Fibroblast of mammary gland (primary cell): ENCODE measurements at places on chromosomes 1 and 21.

DNA sequence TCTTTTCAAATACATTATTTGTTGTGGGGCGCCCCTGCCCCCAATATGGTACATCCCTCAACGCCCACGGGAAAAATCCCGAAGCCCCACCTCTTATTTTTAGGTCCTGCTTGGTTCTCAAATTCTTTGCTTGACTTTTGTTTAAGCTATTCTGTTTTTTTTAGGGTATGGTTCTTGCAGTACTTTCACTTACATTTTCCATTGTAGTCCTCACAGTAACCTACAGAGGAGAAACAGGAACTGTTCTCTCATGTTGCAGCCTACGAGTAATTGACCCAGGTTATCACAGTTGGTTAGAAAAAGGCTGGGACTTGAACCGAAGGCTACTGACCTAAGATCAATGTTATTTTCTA is 697 bp upstream of the C21orf91 start:
- no peak for DNase-seq

GRCh38 chr1:34053660-34054059 is 111.4 kb downstream of the CSMD2 start:
- DNase-seq = no peak

DNA sequence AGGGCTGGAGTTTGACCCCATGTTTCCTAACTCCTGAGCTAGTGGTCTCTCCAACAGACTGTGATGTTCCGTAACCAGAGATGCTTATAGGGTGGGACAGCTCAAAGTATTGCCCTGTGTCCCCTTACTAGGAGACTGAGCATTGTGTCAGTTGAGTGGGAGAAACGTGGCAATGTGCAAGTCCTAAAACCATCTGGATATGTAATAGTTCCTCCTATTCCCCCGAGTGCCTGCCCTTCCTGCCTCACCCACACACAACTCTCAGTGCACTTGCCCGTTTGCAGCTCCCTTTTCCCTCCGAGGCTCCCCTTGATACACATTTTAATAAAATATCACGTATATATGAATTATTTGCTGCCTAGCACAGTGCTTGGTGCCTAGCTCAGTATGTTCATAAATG is 3.4 kb downstream of the PIGV start:
- peak; percentile 45 for DNase-seq

- no peak for DNase-seq
Measured at GRCh38 chr1:77986810-77987209, 7.9 kb upstream of the FUBP1 start.

GRCh38 chr1:204647805-204648153 is 37.8 kb downstream of the LRRN2 start:
- DNase-seq = no peak

DNA sequence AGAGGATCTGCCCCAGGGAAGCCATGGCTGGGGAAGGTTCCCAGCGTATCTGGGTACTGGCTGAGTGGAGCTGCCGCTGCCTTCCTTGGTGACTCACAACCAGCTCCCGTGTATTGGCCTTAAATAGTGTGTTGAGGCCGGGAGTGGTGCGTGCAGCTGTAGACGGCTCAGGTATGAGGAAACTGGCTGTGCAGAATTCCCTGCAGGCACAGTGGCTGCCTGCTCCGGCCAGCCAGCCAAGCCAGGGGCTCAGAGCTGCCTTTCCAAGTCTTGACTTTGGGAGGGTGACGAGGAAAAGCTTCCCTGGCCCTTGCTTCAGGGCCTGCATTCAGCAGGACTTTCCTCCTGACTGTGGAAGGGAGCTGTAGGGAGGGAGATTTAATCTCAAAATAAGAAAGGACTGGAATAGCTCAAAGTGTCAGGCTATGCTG is at the start of gene VTCN1:
TSS of gene VTCN1 (minus strand) at position 97 of the 431 bp plus-strand sequence. CDS start at position 25, 72 bp downstream.
- DNase-seq = no peak

GRCh38 chr1:15167386-15167785 is 13.8 kb downstream of the TMEM51 start:
- DNase-seq = no peak

DNA sequence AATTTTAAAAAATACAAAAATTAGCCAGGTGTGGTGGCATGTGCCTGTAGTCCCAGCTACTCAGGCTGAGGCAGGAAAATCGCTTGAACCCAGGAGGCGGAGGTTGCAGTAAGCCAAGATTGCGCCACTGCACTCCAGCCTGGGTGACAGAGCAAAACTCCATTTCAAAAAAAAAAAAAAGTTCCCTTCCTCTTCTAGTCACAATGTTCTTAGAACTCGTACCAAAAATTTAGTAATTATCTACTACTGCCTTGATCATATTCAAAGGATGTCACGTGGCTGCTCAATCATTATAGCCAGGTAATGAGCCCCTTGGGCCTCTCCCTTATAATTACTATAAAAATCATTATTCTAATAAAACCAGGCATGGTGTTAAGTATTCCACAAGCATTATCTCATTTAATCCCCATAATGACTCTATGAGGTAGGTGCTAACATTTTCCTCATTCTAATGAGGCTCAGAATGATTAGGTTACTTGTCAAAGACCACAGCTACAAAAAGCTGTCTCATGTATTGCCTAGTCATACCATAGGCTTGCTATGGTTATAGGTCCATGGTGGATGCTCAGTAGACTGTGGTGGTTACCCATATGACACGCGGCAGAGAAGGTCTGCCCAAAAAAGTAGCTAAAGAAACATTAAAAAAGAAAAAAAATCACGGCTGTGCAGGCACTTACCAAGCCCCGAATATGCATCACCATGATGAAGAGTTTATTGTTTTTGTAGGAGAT is 15.5 kb upstream of the PPP1R15B start:
- no peak for DNase-seq

- DNase-seq = peak; percentile 54
Measured at GRCh38 chr1:168206111-168206510, 19.7 kb upstream of the SFT2D2 start.

DNA sequence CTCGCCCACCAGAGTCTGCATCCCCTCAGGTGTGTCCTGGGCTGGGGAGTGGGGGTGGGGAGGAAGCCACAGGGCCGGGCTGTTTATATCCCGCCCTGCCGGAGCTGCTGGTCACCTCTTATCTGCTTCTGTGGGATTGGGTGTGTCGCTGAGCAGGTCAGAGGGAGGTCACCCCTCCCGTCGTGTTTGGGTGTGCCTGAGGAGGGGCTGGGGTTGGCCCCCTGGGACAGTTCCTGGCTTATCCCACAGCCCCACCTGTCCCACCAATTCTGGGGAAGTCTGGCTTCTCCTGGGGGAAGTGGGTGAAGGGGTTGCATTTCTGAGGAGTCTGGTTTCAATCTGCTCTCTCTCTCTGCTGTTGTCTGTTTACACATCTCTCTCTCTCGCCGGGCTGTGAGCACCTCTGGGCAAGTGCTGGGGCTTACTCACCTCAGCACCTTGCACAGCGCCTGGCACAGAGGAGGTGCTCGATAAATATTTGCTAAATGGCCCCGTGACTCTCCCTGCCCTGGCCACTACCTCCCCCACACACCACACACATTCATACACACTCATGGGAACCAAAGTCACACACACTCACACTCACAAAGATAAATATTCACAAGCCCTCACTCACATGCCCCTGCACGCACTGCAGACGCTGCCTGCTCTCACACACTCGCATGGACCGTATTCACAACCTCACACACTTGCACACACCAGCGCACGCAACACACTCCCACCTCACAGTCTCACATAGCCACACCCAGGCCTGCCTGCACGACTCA is 8.3 kb downstream of the ELF3 start:
- no peak for DNase-seq

DNA sequence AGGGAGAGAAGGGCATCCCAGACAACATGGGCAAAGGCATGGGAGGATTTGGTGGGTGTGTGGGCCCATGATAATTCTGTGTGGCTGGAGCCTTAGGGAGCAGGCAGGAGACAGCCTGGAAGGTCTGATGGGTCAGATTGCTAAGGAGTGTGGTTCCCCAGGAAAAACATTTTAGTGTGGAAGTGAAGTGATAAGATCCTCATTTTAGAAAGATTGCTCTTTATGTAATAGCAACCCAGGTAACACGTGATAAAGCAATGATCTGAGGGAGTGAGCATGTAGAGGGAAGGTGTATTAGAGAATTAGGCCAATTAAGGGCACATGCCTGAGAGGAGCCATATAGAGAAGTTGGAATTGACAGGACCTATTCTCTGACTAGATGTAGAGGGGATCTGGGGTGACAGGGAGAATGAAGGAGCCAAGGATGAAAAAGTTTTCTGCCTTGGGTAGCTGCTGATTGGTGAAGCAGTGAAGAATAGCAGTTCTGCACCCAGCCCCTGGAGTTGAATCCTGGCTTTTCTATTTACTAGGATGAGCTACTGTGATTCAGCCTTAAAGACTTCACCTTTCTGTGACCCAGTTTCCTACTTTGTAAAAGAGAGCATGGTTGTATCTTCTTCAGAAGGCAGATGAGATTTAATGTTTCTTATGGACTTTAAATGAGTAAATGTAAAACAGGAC is 18.7 kb upstream of the SLAMF6 start:
- no peak for DNase-seq

DNA sequence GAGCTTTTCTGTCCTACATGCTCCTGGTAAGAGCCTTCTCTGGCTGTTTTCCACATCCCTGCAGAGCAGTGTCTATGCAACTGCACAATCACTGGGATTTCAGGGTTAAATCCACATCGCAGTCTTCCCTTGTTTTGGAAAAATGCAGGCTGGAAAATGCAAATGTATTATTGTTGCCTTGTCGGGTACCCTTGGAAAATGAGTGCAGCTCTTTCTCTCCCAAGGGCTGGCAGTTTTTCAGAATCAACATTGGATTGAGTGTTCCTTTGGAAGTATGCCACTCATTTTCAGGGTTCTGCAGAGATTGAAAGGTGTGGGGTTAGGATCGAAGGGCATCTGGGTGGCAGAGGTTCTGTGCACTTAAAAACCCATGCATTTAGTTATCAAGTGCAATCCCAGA is 3.2 kb downstream of the NOS1AP start:
- DNase-seq = no peak

- DNase-seq = peak; percentile 16
Measured at GRCh38 chr1:83796409-83796808, 202.5 kb downstream of the TTLL7 start.

DNA sequence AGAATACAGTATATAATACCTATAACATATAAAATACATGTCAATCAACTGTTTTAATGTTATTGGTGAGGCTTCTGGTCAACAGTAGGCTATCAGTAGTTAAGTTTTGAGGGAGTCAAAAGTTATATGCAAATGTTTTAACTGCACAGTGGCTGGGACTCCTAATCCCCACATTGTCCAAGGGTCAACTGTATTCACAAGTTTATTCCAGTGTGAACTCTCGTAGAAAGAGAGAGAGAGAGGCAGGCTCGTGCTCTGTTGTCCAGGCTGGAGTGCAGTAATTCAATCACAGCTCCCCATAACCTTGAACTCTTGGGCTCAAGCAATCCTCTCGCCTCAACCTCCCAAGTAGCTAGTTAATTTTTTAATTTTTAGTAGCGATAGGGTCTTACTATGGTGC is 66.0 kb downstream of the NRIP1 start:
- no peak for DNase-seq

- no peak for DNase-seq
Measured at GRCh38 chr1:41539999-41540398, 55.5 kb upstream of the EDN2 start.

DNA sequence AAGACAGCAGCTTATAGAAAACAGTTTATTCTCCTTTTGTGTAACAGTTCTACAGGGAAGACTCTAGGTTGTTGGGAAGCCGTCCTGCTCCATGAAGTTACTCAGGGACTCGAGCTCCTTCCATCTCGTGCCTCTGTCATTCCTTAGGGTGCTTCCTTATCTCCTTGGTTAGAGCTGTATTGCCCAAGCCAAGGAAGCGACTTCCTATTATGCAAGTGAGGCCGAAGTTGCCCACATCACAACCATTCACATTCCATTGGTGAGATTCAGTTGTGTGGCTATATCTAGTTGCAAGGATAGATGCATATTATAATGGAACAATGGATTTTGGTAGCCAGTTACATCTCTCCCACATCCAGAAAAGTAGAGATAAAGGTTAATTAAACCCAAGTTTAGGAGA is 9.0 kb downstream of the GSTM5 start:
- no peak for DNase-seq

GRCh38 chr1:1781526-1781903 is 3.2 kb upstream of the NADK start:
- DNase-seq = peak; percentile 27

DNA sequence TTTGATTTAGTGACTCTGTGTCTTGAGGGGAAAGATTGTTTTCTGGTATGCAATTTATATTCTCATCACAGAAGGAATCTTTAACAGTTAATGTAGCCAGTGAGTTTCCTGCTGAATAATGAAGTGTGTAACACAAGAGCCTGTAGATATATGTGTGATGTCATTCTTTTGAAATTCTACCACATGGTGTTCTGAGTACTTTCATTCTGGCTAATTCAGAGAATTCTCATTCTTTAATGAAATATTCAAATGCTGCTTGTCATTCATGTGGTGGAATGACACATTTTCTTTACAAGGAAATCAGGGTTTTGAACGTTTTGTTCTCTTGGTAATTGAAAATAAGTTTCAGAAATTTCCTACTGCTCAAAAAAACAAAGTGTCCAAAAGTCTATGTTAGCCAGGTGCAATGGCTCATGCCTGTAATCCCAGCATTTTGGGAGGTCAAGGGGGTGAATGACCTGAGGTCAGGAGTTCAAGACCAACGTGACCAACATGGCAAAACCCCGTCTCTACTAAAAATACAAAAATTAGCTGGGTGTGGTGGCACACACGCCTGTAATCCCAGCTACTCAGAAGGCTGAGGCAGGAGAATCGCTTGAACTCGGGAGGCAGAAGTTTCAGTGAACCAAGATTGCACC is 79.6 kb downstream of the MAP3K21 start:
- no peak for DNase-seq

GRCh38 chr1:62273953-62274352 is 45.3 kb downstream of the KANK4 start:
- DNase-seq = no peak

DNA sequence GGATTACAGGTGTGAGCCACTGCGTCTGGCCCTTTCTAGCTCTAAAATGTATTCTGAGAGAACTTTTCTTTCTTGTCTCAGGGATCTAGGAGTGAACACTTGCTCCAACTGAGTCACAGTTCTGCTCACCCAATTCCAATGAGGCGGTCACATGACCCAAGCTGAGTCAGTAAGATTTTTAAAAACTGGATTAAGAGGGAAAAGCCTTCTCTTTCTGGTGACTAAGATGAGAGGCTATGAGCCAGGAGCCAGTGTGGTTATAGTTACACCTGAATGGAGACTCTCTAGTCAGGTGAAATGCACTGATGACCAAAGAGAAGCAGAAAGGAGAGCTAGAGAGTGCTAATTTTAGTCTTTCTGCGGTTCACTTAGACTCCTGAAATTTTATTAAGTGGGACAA is 9.5 kb upstream of the DEPDC1 start:
- DNase-seq = no peak

GRCh38 chr1:206049919-206050600 is 2.9 kb upstream of the RHEX start:
- DNase-seq = no peak
